ENCODE measurements at places on chromosomes 5 and 9. TPM values are rescaled to one million over a fixed set of nuclear protein-coding genes. Genes with fewer than 3 reads are reported as not detected.

GRCh38 chr5:72006361-72006760, 100.9 kb upstream of the MAP1B start:
- no peaks in the 10 kb centered on the region for H3K36me3 ChIP-seq
- no peaks in the 10 kb centered on the region for H3K4me1 ChIP-seq
- no peaks in the 10 kb centered on the region for H3K27me3 ChIP-seq
- no peak overlapping the region for H3K4me3 ChIP-seq
- DNase-seq, result no peak

BTNL3 gene
- total RNA-seq, result not detected

AFAP1L1 gene
- total RNA-seq, result 4.3 TPM

C1QTNF3 gene
- total RNA-seq, result 2.6 TPM

GRCh38 chr5:178435321-178436238, 154.6 kb downstream of the COL23A1 start:
- no peak overlapping the region for H3K27ac ChIP-seq
- H3K36me3 ChIP-seq, result no peaks in the 10 kb centered on the region
- DNase-seq, result no peak
- no peaks in the 10 kb centered on the region for H3K27me3 ChIP-seq
- H3K4me1 ChIP-seq, result no peaks in the 10 kb centered on the region
- H3K4me3 ChIP-seq, result no peak overlapping the region

DNA sequence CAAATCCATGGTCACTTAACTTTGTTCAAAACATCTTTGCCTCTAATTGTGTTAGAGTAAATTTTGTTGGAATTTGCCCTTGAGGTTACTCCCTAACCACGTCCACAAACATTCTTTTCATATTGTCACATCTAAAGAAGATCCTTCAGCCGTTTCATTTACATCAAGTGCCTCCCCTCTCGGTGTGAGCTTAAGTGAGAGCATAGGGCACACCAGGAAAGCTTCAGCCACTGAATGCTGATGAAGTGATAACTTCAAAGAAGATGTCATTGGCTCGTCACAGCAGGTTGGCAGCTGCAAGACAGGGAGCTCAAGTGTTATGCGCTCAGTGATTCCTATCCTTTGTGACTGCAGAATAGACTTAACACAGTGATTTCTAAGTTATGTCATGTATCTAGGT, 49.6 kb upstream of the ADAMTS19 start:
- H3K27ac ChIP-seq, result no peak overlapping the region
- no peaks in the 10 kb centered on the region for H3K27me3 ChIP-seq
- no peak overlapping the region for H3K4me3 ChIP-seq
- H3K4me1 ChIP-seq, result no peaks in the 10 kb centered on the region
- no peak for DNase-seq

RABGAP1 gene
- 11.9 TPM for total RNA-seq

DNA sequence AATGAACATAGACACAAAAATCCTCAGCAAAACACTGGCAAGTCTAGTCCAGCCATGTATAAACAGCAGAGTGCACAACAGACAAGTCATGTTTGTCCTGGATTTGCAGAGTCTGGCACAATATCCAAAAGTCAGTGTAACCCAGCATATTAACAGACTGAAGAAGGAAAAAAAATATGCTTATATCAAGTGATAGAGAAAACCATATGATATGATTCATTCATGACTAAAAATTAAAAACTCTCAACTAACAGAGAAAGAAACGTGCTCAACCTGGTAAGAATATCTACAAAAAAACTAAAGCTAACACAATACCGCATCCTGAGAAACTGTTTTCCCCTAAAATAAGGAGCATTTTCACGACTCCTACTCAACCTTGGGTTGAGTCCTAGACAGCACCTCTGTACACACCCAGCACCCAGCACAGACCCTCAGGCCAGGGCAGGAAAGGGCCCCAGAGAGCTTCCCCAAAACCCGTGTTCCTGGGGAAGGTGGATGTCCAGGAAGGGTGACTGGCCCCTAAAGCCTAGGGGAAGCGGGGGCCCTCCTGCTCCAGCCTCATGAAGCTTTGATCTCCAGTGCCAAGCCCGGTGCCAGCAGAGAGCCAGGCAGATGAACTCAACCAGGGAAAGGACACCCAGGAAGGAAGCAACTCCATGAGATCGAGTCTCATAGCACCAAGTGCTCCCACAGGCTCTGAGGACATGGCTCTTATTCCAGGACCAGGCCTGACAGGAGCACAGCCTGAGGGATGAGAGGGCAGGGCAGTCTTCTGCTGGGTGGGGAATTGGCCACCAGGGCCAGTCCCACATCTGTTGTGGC, 38.9 kb downstream of the ADAMTS2 start:
- H3K4me3 ChIP-seq, result no peak overlapping the region
- no peaks in the 10 kb centered on the region for H3K36me3 ChIP-seq
- H3K27me3 ChIP-seq, result no peaks in the 10 kb centered on the region
- no peaks in the 10 kb centered on the region for H3K4me1 ChIP-seq
- H3K27ac ChIP-seq, result no peak overlapping the region

- H3K36me3 ChIP-seq, result no peaks in the 10 kb centered on the region
- no peaks in the 10 kb centered on the region for H3K4me1 ChIP-seq
- H3K27ac ChIP-seq, result no peak overlapping the region
- no peaks in the 10 kb centered on the region for H3K27me3 ChIP-seq
Measured at GRCh38 chr5:132816083-132816482, 3.0 kb downstream of the SOWAHA start.

- H3K27ac ChIP-seq, result peak overlapping the region; percentile 75
- no peaks in the 10 kb centered on the region for H3K36me3 ChIP-seq
- peaks cover 31% of the 10 kb centered on the region for H3K4me1 ChIP-seq
- no peak overlapping the region for H3K4me3 ChIP-seq
Measured at GRCh38 chr9:110126986-110127864, 80.7 kb downstream of the C9orf152 start.

GRCh38 chr9:135766251-135766650, 64.3 kb downstream of the KCNT1 start:
- no peaks in the 10 kb centered on the region for H3K4me1 ChIP-seq
- H3K4me3 ChIP-seq, result no peak overlapping the region
- no peaks in the 10 kb centered on the region for H3K36me3 ChIP-seq
- H3K27ac ChIP-seq, result no peak overlapping the region
- H3K27me3 ChIP-seq, result no peaks in the 10 kb centered on the region
- no peak for DNase-seq

- no peak overlapping the region for H3K4me3 ChIP-seq
- DNase-seq, result no peak
- H3K4me1 ChIP-seq, result no peaks in the 10 kb centered on the region
- no peaks in the 10 kb centered on the region for H3K27me3 ChIP-seq
- no peaks in the 10 kb centered on the region for H3K36me3 ChIP-seq
- H3K27ac ChIP-seq, result no peak overlapping the region
Measured at GRCh38 chr5:27252911-27253310, 214.5 kb upstream of the CDH9 start.

DNA sequence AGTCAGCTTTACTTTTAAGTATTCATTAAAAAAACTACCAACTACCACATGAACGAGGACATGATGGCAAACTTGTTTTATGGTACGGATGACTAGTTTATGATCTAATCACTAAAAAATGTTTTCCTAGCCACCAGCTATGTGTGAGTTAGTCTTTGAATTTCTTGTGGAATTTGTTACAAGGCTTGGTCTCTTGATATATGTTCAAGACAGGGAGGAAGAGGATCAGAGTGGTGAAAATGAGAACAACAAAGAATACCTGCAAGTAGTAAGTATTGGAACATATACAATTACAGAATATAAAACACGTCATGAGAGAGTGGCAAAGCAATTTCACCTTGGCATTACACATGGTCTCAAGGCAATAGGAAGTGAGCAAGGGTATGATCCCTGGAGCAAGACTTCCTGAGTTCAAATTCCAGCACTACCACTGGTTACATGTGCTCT, 548.6 kb upstream of the TLE4 start:
- no peak overlapping the region for H3K4me3 ChIP-seq
- no peak for DNase-seq
- no peaks in the 10 kb centered on the region for H3K4me1 ChIP-seq
- no peaks in the 10 kb centered on the region for H3K36me3 ChIP-seq

DNA sequence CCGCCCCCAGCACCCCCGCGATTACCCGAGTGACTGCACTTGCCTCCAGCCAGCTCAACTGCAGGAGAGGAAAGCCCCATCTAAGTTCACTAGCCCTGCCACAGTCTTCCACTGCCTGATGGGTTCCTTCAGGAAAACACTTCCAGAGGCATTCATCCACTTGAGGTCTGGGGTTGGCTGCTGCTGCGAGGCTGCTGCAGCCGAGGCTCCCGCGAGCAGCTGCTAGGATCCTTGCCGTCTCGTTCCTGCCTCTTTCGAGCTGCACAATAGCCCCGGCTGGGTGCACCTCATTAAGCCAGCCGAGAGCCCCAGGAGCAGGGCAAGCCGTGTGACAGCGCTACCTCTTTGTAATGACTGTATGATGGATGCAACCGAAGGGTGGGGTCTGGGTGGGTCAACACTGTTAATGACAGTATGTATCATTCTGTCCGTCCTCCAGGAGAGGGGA, 24.2 kb upstream of the ELAVL2 start:
- no peak overlapping the region for H3K4me3 ChIP-seq
- no peak overlapping the region for H3K27ac ChIP-seq
- H3K4me1 ChIP-seq, result no peaks in the 10 kb centered on the region
- DNase-seq, result no peak
- no peaks in the 10 kb centered on the region for H3K36me3 ChIP-seq

OBP2B gene
- total RNA-seq, result not detected

- H3K4me3 ChIP-seq, result no peak overlapping the region
- H3K27ac ChIP-seq, result no peak overlapping the region
- no peak for DNase-seq
- no peaks in the 10 kb centered on the region for H3K4me1 ChIP-seq
- H3K27me3 ChIP-seq, result no peaks in the 10 kb centered on the region
Measured at GRCh38 chr5:145680767-145681166, 154.4 kb downstream of the PRELID2 start.

ZNF483 gene
- 1.2 TPM for total RNA-seq

DNA sequence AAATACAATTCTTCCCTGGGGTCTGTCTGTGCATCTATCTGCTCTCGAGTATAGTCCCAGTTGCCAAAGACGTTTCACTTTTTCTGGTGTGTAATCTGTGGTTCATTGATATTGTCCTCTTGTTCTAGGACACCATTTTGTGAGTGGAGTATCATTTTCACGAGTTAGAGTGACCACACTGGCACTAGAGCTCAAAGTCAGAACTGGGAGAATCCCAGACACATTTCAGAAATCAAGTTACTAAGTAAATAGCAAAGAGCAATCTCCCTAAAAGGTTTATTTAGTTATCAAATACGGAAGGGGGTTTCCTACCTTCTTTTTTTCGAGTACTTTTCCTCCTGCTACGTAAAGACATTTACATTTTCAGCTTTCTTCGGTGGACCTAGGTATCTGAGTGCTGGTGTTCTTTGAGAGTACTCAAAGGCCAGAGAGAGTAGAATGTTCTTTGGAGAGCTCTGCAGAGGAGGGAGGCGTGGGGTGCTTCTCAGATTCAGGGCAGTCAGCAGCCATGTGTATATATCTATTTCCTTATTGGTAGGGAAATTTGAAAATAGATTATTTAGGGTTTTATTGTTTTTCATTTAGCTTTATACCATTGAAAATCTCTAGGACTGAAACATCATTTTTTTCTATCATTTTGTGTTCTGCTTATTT, 8.9 kb upstream of the HSPA9 start:
- H3K4me3 ChIP-seq, result no peak overlapping the region
- no peaks in the 10 kb centered on the region for H3K4me1 ChIP-seq
- DNase-seq, result no peak
- no peaks in the 10 kb centered on the region for H3K27me3 ChIP-seq

GRCh38 chr5:77990020-77990419, 213.9 kb upstream of the TBCA start:
- no peaks in the 10 kb centered on the region for H3K36me3 ChIP-seq
- H3K27ac ChIP-seq, result no peak overlapping the region
- no peaks in the 10 kb centered on the region for H3K4me1 ChIP-seq
- no peaks in the 10 kb centered on the region for H3K27me3 ChIP-seq

MELK gene
- total RNA-seq, result 0.39 TPM

All from right lobe of liver (tissue), 6 donors.